ENCODE measurements at places on chromosomes 16 and 17.

- DNase-seq = no peak
These were observed 447.9 kb downstream of the CA10 start for GRCh38 chr17:51710634-51710979.

DNA sequence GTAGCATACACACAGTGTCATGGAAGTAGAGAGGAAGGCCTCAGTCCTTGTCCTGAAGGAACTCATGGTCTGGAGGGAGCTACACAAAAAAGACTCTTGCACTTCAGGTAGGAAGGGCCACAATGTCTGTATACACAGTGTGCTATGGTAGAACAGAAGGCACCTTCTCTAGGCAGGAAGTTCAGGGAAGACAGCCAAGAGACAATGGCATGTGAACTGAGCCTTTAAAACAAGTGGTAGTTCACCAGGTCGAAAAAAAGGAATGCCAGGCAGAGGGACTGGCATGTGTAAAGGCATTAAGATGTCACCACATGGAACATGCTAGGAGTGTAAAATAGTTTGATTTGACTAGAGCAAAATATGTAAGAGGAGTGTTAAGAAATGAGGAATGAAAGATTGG lies 9.7 kb downstream of the GNAO1 start:
- no peak for DNase-seq

- no peak for DNase-seq
These were observed 417.1 kb downstream of the XYLT1 start for GRCh38 chr16:17053536-17054160.

DNA sequence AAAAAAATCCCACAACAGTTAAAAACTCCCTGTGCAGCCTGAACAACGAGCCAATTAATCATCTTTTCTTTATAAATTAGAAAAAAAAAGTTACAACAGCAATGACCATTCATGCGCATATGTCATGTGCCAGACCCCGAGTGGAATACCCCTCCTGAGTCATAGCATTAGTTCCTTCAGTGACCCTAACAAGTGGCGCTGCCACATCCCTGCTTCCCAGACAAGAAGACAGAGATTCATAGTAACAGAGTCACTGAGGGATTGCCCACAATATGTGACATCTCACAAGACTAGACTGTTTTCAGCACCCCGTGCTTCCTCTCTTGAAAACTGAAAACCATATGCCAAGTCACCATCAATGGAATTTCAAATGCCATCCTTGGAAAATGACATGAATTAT lies 7.9 kb downstream of the UMOD start:
- no peak for DNase-seq

DNA sequence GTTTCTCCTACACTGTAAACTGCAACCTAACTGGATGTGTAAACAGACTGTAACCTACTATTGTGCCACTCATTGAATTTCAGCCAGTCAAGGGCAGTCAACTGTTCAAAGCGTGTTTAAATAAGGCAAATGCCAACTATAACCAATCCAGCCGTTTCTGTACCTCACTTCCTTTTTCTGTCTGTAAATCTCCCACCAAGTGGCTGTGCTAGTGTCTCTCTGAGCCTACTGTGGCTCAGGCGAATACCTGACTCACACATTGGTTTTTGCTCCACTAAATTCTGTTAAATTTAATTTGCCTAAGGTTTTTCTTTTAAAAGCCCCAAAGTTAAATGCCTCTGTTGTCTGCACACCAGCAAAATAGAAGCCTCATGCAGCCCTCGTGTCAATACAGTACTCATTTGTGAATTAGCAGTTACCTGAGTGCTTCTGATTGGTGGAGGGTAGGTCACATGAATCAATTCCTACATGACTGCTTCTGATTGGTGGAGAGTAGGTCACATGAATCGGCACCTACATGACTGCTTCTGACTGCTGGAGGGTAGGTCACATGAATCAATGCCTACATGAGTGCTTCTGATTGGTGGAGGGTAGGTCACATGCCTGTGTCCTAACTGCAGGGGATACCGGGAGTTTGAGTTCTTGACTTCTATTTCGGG lies 31.1 kb upstream of the CCR7 start:
- no peak for DNase-seq

GRCh38 chr16:87971933-87972332 lies 20.7 kb downstream of the BANP start:
- DNase-seq = no peak
